RKO (cell line): ENCODE measurements at places on chromosomes 7 and 10.

DNA sequence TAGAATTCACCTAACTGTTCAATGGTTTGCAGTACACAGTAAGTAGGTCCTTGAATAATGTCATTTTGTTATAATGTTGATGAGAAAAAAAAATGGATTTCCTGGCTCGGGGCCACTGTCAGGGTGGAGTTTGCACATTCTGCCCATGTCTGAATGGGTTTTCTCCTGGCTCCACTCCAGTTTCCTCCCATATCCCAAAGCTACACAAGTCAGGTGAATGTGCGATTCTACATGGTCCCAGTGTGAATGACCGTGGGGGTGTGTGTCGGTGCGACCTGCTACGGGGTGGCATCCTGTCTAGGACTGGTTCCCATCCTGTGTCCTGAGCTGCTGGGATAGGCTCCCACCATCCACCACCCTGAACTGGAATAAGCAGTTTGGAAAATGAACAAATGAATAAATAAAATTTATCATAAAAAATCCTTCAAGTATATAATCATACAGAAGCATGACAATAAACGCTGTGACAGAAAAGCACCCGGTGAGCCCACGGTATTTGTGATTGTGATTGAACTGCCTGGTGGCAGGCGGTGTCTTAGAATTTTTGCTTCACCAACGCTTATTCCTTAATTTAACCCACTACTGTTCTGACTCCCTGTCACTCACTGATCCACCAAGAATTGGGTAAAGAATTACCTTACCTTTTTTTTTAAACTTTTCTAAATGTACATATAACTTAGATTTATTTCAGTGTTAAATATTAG, 114.1 kb downstream of the ICA1 start:
- DNase-seq = no peak

DNA sequence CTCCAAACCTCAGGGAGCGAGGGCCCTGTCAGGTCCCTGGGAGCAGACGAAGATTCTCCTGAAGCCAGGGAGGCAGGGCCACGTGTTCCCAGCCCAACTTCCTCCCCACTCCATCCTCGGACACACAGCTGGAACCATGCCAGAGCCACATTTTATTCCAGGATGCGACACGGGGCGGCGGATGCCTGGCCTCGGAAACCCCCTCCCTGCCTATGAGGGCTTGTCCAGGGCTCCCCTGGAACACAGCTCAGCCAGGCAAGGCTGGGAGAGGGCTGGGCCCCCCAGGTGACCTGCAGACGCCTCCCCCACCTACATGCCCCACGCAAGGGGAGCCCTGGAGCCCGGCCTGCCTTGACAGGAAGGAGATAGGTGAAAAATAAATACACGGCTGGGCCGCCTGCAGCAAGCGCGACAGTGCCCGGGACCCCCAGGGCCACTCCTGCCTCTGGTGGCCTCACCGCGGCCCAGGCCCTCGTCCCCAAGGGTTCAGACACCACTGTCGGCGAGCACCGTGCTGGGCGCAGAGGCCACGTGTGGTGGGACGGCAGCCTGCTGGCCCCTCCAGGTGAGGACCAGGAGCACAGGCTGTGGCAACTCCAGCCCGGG, 21.5 kb downstream of the GET4 start:
- DNase-seq = no peak

- DNase-seq = no peak
Measured at GRCh38 chr7:105502173-105502572, 19.9 kb downstream of the PUS7 start.

GRCh38 chr10:17203416-17203815, 1.9 kb upstream of the TRDMT1 start:
- no peak for DNase-seq

DNA sequence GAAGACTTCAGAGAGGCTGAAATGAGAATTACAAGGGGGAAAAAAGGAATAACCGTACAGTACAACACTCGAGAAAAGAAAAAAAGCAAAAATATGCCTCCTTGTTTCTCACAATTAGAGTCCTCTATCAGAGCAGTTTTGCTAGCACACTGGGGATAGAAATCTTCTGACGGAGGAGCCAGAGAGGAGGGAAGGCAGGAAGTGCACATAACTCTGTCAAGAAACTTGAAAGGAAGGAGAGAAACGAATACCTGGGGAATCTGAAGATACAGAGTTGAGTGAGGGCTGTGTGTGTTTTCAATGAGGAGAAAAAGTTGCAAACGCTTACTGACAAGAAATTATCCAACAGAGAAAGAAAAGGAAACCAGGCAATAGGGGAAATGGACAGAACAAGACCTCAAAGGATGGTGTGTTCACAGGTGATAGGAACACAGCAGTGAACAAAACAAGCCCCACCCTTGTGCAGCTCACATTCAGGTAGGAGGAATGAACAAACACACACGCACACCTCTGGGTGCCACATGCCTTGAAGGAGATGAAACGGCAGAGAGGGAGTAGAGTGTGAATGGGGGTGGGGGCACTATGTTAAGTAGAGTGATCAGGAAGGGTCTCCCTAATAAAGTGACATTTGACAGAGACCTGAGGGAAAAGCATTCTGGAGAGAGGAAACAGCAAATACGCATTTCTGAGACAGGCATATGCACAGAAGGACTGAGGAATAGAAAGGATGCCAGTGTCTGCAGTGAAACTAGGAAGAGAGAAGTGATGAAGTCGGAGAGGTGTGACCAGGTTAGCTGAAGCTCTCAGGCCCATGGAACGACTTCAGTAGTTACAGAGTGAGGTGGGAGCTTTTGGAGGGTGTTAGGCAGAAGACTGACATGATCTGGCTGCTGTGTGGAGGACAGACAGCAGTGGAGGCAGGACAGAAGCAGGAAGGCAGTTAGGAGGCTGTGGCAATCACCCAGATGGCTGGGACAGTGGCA, 46.7 kb upstream of the SPOCK2 start:
- DNase-seq = no peak

DNA sequence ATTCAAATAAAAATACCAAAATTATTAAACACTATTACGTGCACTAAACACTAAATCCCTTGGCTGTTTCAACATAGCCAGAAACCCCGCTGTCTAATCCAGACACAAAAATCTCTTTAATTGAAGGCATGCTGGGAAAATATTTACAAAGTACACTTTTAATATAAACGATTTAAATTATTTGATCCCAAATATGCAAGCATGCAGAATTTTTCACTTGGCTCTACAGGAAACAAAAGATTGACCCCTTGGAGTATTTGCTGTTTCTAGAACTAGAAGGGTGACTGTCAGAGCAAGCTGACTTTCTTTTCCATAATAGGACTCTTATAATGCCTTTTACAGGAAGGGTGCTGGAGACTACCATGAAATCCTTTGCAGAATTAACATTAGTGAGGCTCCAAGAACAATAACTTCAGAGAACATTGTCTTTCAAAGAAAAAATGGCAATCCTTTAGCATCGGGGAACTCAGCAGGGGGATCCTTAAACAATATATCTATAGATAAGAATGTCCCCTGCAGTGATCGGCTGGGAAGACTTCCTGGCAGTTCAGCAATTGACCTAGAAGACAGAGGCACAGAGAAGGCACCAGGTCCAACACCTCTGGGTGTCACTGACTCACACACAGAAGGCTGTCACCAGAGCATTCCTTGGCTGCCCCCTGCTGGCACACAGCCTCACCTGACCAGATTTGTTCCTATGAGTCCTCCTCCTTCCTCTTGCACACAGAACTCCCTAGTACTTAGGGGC, 55.8 kb upstream of the MRLN start:
- peak; percentile 70 for DNase-seq

DNA sequence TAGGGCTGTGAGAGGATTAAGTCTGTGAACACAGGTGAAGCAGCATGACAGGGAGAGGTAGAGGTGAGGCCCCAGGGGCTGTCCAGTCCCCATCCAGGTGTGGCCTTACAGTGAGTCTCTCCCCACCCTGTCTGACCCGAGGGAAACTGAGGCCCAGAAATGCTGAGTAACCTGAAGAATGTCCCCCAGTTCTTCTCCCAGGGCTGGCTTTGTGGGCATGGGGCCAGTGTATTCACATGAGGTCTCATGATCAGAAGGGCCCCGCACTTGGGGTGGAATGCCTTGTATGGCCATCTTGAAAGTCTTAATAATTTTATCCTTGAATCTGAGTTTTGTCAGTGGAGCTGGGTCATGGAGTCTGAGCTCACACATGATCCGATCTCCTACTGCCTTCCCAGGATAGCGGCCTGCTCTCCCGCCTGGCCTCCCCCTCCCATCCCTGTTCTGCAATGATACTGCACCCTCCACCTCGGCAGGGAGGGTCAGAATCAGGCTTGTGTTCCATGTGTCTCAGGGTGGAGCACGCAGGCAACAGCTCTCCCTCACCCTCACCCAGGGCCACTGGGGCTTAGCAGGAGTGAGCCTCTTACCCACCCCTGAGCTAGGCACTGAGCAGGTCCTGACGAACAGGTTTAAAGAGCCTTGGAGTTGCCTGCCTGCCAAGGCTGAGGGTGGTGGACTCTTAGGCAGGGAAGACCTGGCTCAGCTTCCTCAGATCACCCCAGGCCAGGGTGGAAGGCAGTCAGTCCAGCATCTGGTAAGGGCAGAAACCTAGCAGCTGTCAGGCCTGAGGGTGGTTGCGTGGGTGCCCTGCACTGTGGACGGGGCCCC, 41.4 kb upstream of the NPFFR1 start:
- DNase-seq = no peak

GRCh38 chr10:4519658-4520402, 306.2 kb upstream of the AKR1E2 start:
- DNase-seq = peak; percentile 23

DNA sequence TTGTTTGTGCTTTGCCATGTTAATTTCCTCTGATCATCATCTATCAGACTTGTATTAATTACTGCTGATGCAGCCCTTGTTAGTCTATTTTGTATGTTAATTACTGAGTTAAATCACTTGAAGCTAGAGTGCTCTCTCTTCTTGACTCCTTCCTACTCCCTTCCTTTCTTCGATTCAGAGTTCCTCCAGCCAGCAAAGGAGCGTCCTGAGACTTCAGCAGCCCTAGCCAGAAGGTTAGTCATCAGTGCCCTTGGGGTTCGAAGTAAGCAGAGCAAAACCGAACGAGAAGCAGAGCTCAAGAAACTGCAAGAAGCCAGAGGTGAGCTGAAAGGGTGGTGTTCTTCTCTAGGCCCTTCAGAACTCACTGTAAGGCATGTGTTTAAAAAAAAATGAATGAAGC, 32.1 kb downstream of the LOXL4 start:
- no peak for DNase-seq

- DNase-seq = peak; percentile 60
Measured at GRCh38 chr10:29736366-29737073, 101.7 kb upstream of the SVIL start.

- DNase-seq = no peak
Measured at GRCh38 chr7:89839329-89839728, 314.9 kb upstream of the STEAP1 start.

GRCh38 chr7:34385384-34385783, 272.6 kb upstream of the NPSR1 start:
- no peak for DNase-seq

DNA sequence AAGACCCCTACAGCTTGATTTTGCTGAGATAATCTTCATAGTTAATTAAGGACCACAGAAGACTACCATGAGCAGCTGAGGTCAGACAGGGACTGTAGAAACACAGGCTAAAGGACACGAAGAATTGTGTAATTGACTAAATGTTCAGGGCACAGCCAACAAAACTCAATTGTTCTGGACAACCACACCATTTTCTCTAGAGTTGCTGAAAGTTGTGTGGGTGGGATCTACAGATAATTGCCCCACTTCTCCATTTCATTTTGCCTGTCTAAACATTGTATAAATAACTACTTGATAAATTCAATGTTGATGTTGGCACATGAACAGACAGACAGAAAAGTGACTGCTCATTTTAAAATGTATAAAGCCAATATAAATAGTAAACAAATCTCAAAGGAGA, 39.0 kb upstream of the SLC16A12 start:
- DNase-seq = no peak

- no peak for DNase-seq
Measured at GRCh38 chr7:44384586-44385433, 59.4 kb upstream of the CAMK2B start.

DNA sequence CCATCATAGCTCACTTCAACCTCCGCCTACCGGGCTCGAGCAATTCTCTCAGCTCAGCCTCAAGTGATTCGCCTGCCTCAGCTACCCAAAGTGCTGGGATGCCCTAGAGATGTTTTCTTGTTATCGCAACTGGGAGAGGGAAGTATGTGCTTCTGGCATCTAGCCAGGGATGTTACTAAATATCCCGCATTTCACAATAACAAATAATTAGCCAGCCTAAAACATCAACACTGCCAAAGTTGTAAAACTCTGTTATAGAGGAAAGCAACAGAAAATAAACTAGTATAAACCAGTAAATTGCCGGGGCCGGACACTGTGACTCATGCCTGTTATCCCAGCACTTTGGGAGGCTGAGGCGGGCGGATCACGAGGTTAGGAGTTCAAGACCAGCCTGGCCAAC, 7.2 kb downstream of the INA start:
- no peak for DNase-seq

DNA sequence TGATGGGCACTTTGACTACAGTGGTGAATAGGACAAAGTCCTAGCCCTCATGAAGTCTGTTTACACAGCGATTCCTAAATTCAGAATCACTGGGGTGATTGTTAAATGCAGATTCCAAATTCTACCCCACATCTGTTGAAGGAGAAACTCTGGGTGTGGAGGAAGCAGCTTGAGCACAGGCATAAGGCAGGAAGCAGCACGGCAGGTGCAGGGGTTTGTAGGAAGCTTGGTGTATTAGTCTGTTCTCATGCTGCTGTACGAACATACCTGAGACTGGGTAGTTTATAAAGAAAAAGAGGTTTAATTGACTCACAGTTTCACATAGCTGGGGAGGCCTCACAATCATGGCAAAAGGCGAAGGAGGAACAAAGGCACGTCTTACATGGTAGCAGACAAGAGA, 5.1 kb downstream of the AKR1E2 start:
- no peak for DNase-seq

GRCh38 chr7:19112274-19113001, 5.0 kb downstream of the TWIST1 start:
- DNase-seq = no peak

DNA sequence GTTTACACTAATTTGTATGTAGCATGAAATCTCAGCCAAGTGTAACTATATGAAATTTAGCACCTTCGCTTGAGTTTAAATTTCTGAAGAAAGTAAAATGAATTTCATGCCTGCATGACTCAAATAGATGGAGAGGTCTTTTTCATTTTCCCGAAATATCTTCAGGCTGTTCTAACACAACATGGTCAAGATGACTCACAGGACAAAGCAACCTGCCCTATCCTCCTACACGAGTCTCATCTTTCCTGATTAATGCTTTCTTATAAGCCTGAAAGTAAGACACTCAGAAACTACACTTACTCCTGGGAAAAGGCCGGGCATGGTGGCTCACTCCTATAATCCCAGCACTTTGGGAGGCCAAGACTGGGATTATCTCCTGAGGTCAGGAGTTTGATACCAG, 41.2 kb downstream of the CH25H start:
- DNase-seq = no peak

DNA sequence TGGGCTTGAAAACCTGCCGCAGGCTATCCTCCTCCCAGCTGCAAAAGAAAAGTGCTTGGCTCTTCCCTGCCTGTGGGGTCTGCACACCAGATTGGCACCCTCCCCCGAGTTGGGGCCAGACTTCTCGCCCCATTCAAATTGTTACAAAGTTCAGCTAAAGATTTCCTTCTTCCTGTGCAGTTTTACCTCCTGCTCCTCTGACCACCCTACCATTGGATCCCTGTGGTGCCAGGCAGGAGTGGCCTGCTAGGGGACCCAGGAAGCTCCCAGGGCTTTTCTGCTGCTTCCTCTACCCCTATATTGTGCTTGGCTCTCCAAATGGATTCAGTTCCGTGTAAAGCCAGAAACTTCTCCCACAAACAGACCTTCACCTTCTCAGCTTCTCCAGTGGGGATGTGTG, 135.1 kb upstream of the GAD2 start:
- DNase-seq = no peak
